ENCODE measurements at places on chromosomes 11 and 22.

DNA sequence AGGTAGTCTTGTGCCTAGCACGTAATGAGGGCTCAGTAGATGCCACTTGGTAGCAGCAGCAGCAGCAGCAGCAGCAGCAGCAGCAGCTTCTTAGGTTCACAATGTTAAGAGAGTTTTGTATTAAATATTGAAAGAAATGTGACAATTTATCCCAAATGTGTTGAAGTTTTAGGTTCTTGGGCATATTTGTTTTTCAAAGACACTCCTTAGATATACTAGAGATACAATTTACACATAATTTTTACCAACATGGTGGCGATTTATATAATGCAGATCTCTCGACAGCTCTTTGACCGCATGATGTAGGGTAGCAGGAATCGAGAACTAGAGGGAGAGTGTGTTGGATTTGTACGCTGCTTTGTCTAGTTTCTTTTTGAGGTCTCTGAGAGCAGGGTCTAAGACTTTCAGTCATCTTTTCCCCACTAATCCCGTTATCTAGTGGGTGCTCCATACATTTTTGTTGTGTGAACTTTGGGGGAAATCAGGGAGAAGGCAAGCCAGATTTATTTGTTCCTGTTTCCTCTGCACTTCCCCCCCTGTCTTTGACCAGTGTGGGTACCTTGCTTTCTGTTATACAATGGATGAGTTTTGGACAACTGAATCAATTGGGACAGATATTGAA lies 1.4 kb downstream of the FDX1 start:
- peaks cover 43% of the 10 kb centered on the region for H3K4me1 ChIP-seq
- H3K27ac ChIP-seq: peak overlapping the region; percentile 99
- peaks cover 16% of the 10 kb centered on the region for H3K36me3 ChIP-seq
- H3K27me3 ChIP-seq: no peaks in the 10 kb centered on the region

GRCh38 chr11:74777038-74777437 lies 28.4 kb downstream of the RNF169 start:
- no peak overlapping the region for H3K27ac ChIP-seq
- DNase-seq: no peak
- peaks cover 5% of the 10 kb centered on the region for H3K4me1 ChIP-seq
- no peaks in the 10 kb centered on the region for H3K36me3 ChIP-seq

DNA sequence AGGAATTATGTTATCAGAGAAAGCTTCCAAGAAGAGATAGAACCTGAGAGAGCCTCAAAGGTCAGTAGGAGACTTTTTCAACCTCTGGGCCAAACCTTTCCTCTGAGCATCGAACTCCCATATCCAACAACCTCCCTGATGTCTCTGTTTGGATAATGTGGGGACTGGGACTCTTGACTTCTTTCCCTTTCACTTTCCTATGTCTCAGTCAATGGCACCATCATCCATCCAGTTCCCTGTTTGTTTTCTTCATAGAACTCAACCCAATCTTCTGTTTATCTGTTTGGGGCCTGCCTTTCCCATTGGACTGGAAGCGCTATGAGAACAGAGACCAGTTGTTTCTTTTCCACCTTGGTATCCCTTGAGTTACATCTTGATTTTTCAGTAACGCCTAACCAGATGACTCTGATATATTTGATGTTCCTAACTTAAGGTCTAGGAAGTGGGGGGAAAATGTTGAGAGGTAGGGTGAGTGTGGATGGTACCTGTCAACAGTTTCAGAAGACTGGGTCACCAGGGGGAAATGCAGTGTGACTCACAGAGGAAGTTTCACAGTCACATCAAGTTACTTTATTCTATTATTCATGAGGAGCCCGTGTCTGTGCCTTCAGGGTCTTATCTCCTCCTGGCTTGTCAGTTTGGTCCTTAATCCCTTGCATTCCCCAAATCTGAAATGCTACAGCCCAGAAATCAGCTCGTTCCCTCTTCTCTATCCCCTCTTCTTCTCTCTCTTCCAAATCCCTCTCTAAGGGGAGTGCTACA lies 4.5 kb upstream of the KCNE3 start:
- no peaks in the 10 kb centered on the region for H3K36me3 ChIP-seq
- H3K4me1 ChIP-seq: no peaks in the 10 kb centered on the region
- no peak for DNase-seq

DNA sequence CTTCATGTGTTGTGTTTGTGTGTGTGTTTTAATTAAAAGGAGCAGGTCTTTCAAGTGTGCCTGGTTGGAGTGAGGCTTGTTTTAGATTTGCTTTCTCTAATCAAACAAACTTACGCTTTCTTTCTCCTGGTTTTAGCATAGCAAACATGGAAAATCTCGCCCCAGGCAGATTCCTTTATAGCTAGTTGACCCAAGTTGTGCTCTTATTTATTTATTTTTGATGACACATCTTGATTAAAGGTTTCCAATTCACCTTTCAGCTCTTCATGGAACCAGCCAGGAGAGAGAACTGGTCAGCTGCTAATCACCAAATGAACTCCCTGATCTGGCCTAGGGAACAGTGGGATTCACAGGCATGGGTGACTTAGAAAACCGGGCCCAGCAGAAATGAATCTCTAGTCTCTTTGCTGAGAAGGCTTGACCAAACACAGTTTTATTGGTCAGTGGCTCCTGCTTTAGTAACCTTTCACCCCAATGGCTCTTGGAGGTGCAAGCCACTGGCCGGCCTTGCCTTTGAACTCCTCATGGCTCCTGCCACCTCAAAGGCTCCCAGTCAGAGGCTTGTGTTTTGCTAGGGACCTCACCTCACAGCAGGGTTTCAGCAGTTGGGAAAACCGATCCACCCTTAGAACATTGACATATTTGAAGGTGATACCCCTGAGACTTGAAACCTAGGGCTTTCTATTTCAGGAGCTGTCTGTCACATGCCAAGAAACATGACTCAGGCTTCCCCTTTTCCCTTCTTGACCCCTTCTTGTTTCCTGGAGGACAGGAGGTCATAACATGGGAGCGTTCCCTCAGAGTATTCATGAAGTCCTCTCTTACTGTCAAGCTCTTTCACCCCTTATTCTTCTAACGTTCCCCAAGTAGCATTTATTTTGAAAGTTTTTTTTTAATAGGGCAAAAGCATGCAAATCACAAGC lies 48.8 kb downstream of the EXT2 start:
- DNase-seq: no peak
- H3K4me1 ChIP-seq: no peaks in the 10 kb centered on the region
- no peak overlapping the region for H3K27ac ChIP-seq
- peaks cover 21% of the 10 kb centered on the region for H3K36me3 ChIP-seq

GRCh38 chr22:44311104-44311854 lies 1.5 kb downstream of the SHISAL1 start:
- no peaks in the 10 kb centered on the region for H3K27me3 ChIP-seq
- H3K4me3 ChIP-seq: no peak overlapping the region
- DNase-seq: no peak

DNA sequence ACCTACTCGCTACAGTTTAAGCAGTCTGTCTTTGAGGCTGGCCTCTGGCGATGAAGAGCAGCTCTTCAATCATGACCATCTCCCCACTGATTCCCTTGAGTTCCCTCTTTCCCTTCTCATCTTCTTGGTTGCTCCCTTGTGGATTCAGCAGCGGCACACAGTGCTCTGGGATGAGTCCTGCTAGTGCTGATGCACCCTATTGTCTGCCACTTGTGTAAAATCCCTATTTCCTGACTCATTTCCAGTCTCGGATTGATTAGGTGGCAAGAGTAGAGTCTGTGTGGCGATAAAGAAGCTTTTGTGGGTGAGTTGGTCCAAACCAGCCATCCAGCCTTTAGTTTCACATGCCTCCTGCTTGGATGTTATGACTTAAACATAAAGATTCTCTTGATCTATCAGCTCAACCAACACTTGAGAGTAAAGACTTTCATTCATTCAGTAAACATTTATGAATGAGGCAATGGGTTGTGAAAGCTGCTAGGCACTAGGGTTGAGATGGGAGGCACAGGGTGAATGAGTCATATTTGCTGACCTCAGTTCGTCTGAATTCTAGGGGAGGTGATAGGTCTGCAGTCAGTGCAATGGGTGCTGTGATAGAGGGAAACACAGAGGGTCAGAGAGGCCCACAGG lies 219.4 kb upstream of the RAG2 start:
- no peak overlapping the region for H3K27ac ChIP-seq
- H3K36me3 ChIP-seq: no peaks in the 10 kb centered on the region
- H3K4me3 ChIP-seq: no peak overlapping the region

DNA sequence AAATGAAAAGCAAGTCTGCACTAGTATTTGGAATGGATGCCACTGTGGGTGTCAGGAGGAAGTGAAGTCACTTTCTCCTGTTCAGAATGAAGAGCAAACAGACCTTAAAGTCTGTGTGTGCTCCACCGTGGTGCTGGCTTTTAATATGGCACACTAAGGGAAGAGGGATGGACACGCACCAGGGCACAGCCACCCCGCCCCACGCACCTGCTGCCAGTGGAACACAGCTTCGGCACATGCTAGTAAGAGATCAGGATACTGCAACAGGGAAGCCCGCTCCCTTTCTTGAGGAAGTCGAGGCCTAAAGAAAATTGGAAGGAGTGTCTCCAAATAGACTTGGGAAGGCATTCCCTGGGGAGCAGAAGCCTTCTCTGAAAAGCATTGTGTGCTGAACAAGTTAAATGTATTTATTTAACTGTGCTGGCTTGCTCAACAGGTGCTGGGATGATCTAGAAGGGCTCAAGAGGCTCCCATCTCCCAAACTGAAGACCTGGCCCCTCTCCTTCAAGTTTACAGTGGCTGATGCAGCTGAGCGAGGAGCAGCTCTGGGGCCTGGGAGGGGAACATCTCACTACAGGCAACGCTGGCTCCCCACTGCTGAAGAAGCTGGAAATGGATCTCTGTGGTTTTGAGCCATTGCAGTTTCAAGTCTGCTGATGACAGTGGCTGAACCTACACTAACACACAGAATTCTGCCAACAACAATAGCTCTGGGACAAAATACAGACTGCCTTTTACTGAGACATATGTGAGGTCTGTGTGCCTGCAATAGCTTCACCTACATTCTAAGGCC lies 504.6 kb upstream of the B3GAT1 start:
- H3K27me3 ChIP-seq: peaks cover 47% of the 10 kb centered on the region
- no peaks in the 10 kb centered on the region for H3K36me3 ChIP-seq
- no peak overlapping the region for H3K27ac ChIP-seq
- no peak for DNase-seq
- no peak overlapping the region for H3K4me3 ChIP-seq

DNA sequence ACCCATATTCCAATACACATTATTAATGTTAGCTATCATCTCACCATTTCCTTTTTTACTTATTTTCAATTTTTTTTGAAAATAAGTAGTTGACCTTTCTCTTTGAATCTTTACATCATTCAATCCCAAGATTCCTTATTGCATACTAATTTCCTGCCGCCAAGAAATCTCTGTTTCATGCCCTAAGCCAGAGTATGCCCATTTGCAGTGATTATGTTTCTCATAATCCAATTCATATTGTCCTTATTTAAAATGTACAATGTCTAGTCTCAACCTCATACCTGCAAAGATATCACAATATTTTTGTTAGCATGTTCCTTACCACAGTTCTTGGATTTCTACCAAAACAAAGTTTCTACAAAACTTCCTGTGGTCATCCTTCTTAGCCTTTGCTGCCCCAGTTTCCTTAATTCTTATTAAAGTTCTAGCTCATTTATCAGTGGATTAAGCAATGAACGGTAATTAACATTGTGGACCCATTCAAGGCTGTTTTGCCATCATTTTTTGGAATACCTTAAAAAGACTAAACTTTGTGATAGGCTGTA lies 75.3 kb downstream of the CD44 start:
- no peak for DNase-seq
- H3K4me3 ChIP-seq: no peak overlapping the region
- H3K27ac ChIP-seq: peak overlapping the region; percentile 83
- peaks cover 32% of the 10 kb centered on the region for H3K4me1 ChIP-seq

GRCh38 chr11:45662665-45663485 lies 2.5 kb downstream of the CHST1 start:
- no peak overlapping the region for H3K27ac ChIP-seq
- H3K36me3 ChIP-seq: peaks cover 3% of the 10 kb centered on the region
- H3K4me1 ChIP-seq: peaks cover 6% of the 10 kb centered on the region
- DNase-seq: no peak
- peak overlapping the region; percentile 9 for H3K4me3 ChIP-seq

DNA sequence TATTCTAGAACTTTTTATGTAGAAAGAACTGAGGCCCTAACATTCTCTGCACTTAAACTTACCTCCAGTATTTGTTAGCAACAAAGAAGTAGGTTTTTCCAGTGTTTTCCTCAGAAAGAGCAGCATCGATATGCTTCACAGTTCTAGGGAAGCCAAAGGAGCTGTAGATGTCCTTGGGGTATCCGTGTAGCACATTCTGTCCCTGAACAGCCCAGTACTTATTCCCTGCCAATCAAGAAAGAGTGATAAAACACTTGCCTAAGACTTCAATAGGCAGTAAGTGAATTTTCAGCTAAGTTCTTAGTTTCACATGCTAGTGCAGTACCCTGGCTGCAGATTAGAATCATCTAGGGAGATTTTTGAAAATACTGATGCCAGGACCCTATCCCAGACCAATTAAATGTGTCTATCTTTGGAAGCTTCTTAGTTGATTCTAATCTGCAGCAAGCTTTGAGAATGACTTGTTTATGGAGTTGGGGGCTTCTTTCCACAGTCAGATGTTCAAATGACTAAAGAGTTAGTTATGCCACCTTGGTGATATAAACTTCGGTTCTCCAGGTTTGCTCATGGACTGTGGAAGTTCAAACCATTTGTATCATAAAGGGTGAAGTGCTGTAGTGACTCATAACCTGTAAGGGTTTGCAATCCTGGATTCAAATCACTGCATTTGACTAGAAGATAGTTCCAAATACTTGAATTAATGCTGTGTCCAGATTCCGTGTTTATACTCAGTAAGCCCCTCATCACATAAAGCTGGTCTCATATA lies 6.5 kb downstream of the MMP1 start:
- no peak overlapping the region for H3K27ac ChIP-seq
- no peak overlapping the region for H3K4me3 ChIP-seq
- no peaks in the 10 kb centered on the region for H3K4me1 ChIP-seq

GRCh38 chr22:42000466-42000865 lies 1.9 kb downstream of the WBP2NL start:
- H3K36me3 ChIP-seq: peaks cover 4% of the 10 kb centered on the region
- DNase-seq: no peak
- no peak overlapping the region for H3K27ac ChIP-seq

- DNase-seq: peak; percentile 79
- peak overlapping the region; percentile 87 for H3K27ac ChIP-seq
- H3K27me3 ChIP-seq: no peaks in the 10 kb centered on the region
- H3K4me1 ChIP-seq: peaks cover 55% of the 10 kb centered on the region
These were observed 8.2 kb downstream of the PDGFB start for GRCh38 chr22:39236321-39237317.

- peaks cover 31% of the 10 kb centered on the region for H3K4me1 ChIP-seq
- no peaks in the 10 kb centered on the region for H3K27me3 ChIP-seq
- H3K36me3 ChIP-seq: peaks cover 80% of the 10 kb centered on the region
These were observed 10.5 kb downstream of the ARL14EP start for GRCh38 chr11:30333405-30333804.

DNA sequence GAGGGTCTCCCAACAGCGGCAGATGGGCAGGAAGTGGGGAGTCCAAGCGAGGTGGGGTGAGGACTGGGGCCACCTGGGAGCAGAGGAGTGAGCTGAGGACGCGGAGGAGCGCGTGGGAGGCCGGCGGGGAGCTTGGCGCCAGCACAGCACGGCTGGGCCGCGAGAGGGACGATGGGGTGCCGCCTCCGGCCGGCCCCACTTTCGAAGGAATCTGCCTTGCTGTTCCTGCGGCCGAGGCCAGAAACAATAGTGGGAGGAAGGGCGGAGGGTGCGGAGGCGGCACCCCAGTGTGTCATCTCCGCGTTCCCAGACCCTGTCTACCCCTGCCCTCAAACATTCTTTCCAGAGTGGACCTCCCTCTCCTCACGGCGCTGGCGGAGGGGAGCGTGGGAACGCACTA lies 5.5 kb downstream of the INS start:
- H3K27me3 ChIP-seq: peaks cover 26% of the 10 kb centered on the region
- H3K36me3 ChIP-seq: peaks cover 3% of the 10 kb centered on the region
- peaks cover 8% of the 10 kb centered on the region for H3K4me1 ChIP-seq
- H3K4me3 ChIP-seq: no peak overlapping the region

- H3K4me3 ChIP-seq: no peak overlapping the region
- no peak overlapping the region for H3K27ac ChIP-seq
- DNase-seq: no peak
- peaks cover 23% of the 10 kb centered on the region for H3K27me3 ChIP-seq
These were observed 185.2 kb downstream of the GRIK4 start for GRCh38 chr11:120696597-120697218.
